ENCODE measurements at places on chromosomes 1 and 21.

- DNase-seq, result no peak
Observed at GRCh38 chr1:155513300-155513916, 49.2 kb downstream of the ASH1L start.

DNA sequence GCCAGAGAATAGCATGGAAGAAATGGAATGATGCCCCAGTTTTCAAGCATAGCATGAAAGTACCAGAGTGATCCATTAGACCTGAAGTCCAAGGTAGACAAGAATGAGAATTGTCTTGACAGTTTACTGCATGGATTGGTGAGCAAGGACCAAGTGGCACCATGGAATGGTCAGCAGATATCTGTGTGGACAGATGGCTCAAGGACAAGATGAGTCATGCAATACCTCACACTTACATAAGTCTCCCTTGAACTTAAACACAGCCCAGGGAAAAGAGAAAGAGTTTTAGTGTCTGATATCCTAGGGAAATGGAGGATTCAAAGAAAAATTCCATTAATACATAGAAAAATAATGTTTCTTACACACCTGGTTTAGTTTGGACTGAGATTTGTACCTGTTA, 195.2 kb downstream of the MRPL39 start:
- DNase-seq, result peak; percentile 10

DNA sequence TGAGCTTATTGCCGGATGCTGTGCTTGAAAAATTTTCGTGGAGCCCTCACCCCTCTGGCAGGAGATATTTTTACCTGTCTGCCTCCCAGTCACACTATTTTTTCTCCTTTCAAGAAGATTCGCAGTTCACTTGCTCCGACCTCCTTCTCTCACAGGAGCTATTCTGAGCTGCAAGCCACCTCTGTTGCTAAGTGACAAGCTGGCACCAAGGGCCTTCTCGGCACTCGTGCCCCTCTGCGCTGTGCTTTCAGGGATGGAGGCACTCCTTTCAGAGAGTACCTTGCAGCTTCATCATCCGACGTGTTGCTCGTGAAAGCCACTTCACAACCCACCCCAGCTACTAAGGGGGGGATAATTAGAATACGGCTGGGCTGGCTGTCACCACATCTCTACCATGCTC, 11.6 kb downstream of the SLC6A17 start:
- DNase-seq, result no peak

GRCh38 chr1:207997486-207998268, 86.8 kb upstream of the CD34 start:
- DNase-seq, result peak; percentile 68

GRCh38 chr1:162706606-162707005, 74.3 kb downstream of the DDR2 start:
- DNase-seq, result no peak
